ENCODE measurements at places on chromosomes 13 and 19. TPM values are rescaled to one million over a fixed set of nuclear protein-coding genes. Genes with fewer than 3 reads are reported as not detected.

CGB5 gene
- total RNA-seq = not detected

FAM83E gene
- 2.5 TPM for total RNA-seq

GRCh38 chr13:53782488-53782961 lies 753.9 kb downstream of the OLFM4 start:
- DNase-seq = peak; percentile 3

TBC1D17 gene
- total RNA-seq = 20.9 TPM

CD33 gene
- 0.66 TPM for total RNA-seq

CEACAM20 gene
- not detected for total RNA-seq

All from GM12878 (cell line).